ENCODE measurements at places on chromosomes 12 and 14.

- no peak for DNase-seq
Observed at GRCh38 chr12:64716839-64717455, 42.3 kb downstream of the GNS start.

DNA sequence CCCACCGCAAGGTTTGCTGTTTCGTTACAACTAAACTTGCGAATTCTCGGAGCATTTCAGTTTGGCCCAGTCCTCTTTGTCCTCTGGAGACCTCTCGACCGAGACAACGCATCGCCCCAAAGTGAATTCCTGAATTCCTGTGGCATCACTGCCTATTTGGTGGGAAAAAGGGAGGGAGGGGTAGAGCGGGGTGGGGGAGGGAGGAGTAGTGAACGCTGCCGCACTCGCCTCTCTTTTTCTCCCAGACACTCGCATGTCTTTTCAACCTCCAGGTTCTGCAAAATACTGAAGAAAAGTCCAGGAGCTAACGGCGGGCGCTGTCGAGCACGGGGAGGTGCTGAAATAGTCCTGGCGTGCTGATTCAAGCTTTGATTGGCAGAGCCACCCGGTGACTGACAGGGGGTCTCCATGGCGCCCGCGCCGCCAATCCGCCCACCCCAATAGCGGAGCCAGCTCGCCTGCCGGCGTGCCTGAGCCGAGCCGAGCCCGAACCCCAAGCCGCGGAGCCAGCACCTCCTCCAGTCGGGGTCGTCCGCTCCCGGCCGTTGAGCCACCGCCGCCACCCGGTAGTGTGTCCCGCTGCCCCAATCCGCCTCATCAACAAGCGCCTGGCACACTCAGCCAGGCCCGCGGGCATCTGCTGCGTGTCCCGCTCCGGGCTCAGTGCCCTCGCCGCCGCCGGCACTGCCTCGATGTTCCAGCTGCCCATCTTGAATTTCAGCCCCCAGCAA lies at the start of gene SIX6:
SIX6 (plus strand) TSS at position 440 of the 731 bp plus-strand sequence; CDS start at position 693, 253 bp downstream.
- DNase-seq: no peak

DNA sequence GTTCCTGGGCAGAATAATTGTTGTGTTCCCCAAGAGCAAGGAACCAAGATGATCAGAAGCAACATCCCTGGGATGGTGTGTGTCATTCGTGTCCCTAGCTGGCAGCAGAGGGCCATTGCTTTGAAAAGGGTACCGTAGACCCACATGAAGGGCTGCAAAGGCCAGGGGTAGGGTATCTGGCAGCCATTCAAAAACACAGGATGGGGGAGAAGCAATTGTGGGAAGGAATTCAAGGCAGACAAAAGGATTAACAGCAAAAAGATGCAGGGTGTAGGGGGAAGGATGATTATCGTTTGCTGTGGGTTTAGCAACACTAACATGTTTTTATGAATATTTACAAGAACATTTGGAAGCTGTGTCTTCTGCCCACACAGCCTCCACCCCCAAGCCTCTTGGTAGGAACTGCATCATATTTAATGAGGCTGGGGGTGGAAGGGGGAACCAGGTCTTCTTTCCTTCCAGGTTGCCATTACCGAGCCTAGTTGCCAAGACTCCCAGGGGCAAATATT lies 169.0 kb upstream of the G2E3 start:
- DNase-seq: no peak

DNA sequence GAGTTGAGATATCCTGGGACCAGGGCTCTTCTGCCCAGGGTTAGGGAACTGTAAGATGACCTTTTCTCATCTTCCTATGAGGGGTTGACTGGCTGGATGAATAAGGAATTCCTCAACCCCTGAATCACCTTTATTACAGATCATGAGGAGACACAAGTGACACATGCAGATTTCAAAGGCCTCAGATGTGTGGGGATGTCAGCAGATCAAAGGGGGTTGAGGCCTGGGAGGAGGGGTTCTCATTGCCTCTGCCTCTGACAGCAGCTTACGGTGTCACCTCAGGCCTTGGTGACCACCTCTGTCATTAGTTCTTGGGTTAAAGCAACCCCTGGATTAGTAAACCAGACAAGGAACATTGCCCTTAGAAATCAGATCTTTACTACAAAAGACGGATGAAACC lies 2.1 kb upstream of the KRT72 start:
- no peak for DNase-seq

- no peak for DNase-seq
Observed at GRCh38 chr14:89187501-89187900, 229.5 kb downstream of the FOXN3 start.

GRCh38 chr14:69471916-69472315 lies 12.6 kb upstream of the PLEKHD1 start:
- DNase-seq: no peak

- no peak for DNase-seq
Observed at GRCh38 chr14:88849716-88850115, 25.3 kb downstream of the TTC8 start.

GRCh38 chr12:41777064-41777790 lies 367.4 kb downstream of the GXYLT1 start:
- no peak for DNase-seq

- peak; percentile 39 for DNase-seq
Observed at GRCh38 chr12:53179687-53180219, 769 bp upstream of the ZNF740 start.

GRCh38 chr12:92270521-92270920 lies 124.9 kb upstream of the BTG1 start:
- no peak for DNase-seq

GRCh38 chr12:50101663-50102062 lies 2.1 kb upstream of the GPD1 start:
- DNase-seq: peak; percentile 22

GRCh38 chr14:97413966-97414717 lies 617.0 kb downstream of the VRK1 start:
- DNase-seq: no peak

DNA sequence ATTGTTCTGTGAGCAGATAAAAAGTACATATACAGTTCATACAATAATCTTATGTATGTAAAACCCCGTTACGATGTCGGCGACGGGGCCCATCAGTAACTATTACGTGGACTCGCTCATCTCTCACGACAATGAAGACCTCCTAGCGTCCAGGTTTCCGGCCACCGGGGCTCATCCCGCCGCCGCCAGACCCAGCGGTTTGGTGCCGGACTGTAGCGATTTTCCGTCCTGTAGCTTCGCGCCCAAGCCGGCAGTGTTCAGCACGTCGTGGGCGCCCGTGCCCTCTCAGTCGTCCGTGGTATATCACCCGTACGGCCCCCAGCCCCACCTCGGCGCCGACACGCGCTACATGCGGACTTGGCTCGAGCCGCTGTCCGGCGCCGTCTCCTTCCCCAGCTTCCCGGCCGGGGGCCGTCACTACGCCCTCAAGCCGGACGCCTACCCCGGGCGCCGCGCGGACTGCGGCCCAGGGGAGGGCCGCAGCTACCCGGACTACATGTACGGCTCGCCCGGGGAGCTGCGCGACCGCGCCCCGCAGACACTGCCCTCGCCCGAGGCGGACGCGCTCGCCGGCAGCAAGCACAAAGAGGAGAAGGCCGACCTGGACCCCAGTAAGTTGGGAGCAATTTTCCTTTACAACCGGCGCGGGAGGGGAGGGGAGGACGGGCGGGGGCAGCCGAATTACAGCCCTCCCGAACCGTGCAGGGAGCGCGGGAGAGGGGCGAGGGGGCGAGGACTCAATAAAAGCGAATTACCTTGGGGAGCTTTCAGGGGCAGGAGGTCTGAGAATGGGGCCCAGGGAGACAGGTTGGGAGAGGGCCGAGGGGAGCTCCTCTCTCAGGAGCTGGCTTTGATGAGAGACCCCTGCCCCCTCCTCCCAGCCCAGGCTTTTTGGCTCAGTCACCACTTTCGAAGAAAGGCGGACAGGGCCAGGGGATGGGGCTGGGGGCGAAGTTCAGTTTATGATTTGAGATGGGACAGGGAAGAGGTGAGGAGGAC lies at the start of gene HOXC9:
HOXC9 (plus strand) TSS at position 46 of the 999 bp plus-strand sequence; CDS start at position 74, 28 bp downstream.
- DNase-seq: no peak

DNA sequence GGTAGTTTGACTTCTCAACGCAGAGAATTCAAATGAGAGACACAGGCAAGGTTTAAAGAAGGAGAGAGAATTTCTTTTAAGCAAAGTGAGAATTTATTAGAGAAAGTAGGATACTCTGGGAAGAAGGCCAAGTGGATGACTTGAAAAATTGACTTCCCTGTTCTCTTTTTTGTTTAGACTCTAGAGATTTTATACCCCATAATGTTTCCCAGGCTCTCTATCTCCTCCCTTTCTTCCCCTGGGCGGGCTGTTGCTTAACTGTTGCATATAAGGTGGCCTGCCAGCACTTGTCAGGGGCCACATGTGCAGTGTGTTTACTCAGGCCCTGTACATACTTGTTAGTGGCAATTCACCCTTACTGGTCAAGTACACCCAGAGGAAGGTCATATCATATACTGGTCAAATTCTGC lies 403.7 kb downstream of the SLC6A15 start:
- DNase-seq: peak; percentile 84

DNA sequence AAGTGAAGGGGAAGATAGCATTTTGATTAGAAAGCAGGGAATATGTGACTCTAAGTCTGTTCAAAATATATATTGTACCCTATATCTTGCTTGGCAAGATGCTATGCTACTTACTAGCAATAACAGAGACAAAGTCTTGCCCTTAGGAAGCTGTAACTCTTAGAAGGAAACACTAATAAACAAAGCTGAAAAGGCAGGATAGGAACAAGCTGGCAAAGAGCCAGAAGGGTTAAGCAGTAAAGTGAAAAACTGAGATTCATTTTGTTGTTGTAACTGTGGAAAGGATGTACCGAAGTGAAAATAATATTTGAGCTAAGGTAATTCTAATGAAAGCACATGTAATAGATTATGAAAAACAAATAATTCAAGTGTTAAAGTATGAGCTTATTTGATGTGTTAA lies 527.1 kb upstream of the FLRT2 start:
- DNase-seq: no peak

DNA sequence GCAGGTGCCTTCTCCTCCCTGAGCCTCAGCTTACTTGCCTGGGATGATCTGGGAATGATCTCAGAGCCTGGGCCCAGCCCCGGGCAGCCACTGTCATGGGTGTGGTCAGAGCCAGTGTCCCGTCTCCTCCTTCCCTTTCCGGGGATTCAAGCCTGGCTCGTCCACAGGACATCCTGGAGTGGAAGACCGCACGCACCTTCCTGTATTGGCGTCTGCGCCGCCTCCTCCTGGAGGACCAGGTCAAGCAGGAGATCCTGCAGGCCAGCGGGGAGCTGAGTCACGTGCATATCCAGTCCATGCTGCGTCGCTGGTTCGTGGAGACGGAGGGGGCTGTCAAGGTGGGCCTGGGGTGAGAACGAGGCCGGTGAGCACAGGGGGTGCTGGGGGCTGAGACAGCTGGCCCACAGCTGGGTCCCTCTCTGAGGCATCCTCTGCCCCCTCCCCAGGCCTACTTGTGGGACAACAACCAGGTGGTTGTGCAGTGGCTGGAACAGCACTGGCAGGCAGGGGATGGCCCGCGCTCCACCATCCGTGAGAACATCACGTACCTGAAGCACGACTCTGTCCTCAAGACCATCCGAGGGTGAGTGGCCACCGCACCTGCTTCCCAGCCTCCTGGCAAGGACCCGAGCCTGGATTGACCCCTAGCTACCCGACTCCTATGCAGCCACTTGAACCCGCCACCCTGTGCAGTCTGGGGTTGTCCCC lies 44.0 kb downstream of the FOXN4 start:
- no peak for DNase-seq

DNA sequence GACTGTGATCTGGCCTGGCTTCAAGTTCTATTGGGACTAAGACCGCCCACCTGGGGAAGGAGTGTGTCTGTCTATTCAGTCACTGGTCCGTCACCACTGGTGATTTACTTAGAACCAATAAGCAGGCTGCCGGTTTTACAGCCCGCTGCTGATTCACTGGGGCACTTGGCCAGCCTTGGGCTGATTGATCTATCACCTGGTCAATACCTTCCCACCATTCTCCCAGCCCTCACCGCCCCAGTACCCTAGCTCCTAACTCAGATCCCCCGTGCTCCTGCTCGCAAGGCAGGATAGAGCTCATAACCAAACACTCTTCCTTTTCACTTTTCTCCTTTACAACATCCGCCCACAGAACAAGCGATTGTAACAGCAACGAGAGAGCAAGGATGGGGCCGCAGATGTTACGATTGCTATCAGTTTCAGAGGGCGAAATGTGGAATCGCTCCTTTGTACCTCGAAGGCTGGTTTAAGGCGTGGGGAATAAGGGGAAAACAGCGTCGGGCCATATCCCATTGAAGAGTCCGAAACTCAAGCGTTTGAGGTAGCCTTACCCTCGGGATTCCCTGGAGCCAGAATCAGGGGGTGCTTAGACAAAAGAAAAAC lies 672 bp downstream of the RDH11 start:
- DNase-seq: peak; percentile 91

DNA sequence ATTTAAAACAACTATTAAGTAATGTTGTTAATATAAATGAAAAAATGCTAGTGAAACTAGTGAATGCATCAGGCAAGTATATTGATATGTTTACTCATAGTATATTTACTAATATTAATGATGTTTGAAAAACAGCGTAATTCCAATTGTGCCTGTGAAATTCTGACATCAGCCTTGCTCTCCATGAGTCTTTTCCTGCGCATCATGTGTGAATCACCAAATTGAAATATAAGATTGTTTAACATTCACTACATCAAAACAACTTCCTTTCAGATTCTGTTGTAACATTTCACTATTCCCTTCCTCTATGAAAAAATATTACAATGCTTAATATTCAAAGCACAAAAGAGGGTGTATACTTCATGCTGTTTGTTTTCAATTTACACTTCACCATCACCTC lies 1995.9 kb upstream of the SEL1L start:
- no peak for DNase-seq

DNA sequence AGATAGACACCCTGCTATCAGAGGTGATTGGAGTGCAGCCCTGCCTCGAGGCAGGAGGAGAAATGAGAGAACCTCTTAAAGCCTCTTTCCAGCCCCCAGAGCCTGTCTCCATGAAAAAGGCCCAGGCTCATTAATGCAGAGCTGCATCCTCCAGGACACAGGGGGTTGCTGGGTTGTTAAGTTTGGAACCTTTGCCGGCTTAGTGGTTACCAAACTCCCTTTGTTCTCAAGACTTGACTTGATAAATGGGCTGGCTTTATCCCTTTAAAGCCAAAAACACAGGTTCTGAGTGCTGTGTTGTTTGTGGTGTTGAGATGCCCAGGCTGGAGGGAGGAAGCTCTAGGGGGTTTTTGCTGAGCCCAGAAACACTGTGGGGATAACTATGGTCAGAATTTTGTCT lies 71.0 kb downstream of the DAD1 start:
- DNase-seq: no peak

- DNase-seq: no peak
Observed at GRCh38 chr14:29836395-29836794, 91.3 kb downstream of the PRKD1 start.

GRCh38 chr14:54908190-54908589 lies 5.6 kb upstream of the GCH1 start:
- no peak for DNase-seq
